ENCODE measurements at places on chromosomes 4 and X.

GRCh38 chrX:3697220-3697684 is 16.2 kb downstream of the PRKX start:
- no peak for DNase-seq

DNA sequence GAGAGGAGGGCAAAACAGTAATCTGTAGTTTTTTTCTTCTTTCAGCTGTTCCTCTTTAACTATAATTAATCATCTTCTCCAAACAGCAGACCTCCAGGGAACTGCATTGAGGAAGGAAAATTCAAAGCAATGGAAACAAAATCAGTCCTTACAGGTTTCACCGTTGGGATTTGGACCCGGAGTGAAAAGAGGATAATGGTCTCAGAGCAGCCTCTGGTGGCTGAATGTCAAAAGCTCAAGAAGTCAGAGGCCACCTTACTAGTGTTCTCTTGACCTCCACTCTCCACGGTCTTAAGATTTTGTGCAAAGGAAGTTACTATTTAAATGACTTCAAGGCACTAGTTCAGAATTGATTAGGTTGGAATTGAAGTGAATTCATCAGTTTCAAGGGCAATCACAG is 16.0 kb upstream of the MID1 start:
- no peak for DNase-seq

DNA sequence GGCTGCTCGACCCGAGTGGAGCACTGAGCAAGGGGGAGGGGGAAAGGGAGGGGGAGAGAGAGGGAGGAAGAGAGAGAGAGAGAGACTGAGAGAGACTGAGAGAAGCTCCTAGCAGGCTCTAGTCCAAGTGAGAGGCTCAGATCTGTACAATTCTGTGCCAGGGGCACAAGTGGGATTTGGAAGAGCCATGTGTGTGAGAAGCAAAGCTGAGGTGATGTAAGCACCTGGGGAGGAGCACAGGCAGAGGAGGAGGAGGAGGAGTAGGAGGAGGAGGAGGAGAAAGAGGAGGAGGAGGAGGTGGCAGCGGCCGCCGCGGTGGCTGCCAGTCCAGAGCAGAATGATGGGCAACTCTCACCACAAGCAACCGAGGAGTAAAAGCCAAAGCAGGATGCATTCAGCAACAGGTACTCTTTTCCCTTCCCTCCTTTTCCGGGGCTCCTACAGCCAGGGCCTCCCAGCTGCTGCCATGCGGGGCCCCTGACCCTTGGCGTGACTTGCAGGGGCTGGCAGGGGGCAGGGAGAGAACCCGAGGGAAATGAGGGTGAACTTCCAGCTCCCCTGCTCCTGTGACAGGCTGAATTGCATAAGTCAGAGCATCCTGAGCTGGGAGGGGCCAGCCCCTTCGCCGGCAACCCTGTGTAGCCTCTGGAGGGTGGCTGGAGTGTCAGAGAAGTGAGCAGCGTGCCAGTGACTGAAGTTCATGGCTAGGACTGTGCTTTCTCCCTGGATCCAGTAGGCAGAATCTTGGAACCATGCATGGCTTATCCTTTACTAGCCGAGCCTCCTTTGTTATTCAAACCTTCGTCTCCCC is 62.2 kb downstream of the RTL5 start:
- DNase-seq: no peak

DNA sequence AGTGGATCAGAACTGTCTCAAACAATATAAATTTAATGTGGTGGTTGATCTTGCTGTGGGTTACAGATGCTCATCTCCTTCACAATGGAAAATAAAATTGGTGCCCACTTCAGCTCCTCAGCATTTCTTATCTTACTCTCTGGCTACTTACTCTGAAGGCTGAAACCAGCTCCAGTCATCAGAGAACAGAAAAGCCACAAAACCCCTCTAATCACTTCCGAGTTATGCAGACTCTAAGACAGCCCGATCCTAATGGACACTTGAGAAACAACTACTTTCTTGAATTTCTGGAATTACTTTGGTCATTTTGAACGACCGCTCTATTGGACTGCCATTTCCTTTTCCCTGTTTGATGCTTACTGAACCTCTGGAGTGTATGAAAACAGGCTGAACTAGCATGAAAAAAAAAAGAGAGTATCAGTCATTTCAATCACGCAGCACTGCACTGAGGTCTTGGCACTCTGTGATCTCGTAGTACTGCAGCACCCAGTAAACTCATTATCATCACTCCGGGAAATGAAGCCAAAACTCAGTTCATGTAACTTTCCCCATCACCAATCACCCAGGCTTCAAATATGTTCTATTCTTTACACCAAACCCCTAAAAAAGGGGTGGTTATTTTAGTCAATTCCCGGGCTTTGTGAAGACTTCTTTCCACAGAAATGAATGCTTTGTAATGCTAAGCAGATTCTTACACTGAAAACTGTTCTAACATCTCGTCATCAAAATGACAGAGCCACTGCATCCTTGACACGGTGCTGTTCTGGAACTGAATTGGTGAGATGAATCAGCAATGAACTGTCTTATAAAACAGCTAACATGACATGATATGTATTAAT is 54.5 kb downstream of the TSPAN5 start:
- no peak for DNase-seq

DNA sequence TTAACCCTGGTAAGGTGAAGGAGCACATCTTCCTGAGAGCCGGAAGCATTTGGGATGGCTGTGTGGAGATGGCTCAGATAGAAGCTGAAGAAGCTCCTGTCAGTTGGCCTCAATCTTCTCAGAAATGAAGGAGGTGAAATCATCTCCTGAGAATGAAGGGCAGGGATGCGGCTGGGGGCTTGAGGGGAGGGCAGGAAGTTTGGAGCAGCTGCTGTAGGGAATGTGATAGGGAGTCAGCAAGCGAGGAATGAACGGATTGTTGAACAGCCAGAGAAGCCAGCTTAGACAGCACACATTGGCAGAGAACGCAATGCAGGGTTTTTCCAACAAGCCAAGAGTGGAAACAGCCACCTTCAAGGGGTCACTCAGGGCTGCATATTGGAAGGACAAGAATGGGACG is 10.0 kb downstream of the KCNE5 start:
- no peak for DNase-seq

DNA sequence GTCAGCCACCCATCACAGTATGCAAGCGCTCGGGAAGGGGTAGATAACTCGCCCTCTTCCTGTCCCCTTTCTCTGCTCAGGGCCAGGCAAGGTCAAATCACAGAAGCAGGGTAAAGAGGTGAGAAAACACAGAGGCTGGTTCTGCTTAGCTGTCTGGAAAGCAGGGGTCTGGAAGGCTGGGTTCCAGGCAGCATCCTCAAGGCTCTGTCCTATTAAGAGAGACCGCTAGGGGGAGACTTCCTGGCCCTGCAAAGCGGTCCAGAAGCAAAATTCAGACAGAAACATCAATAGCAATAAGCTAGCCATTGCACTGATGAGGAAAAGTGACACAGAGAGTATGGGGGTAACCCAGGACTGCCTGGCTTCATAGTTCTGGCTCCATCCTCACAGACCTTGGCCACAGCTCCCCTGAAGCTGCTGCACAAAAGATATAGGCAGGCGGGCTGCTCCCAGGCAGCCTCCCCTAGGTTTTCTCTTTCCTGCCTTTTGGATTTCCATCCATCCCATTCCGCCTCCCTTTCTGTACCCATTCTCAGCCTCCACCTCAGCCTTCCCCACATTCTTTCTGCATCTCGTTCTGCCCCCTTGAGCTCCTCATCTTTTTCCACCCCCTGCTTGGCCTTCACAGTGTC is 308.5 kb downstream of the EVC2 start:
- DNase-seq: no peak

Measured in activated CD8-positive, alpha-beta memory T cell treated with anti-CD3 and anti-CD28 coated beads, Interleukin-2, amount 50 U/mL, for 48 hours (primary cell).